ENCODE measurements at places on chromosomes 2 and 18.

DNA sequence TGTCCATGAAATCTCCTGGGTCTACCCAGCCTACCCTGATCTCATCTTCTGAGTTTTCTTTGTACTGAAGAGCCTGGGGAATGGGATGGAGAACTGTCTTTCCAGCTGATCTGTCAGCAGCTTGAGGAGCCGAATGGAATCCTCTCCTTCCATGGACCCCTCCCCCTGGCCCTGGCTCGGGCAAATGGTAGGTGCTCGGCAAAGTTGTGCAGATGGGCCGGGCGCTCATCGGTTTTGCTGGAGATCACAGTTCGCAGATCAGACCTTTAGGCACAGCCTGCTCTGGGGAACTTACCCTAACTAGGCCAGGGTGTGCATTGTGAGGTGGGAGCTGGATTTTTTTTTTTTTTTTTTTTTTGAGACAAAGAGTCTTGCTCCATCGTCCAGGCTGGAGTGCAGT lies 40.4 kb downstream of the LCT start:
- no peak for ATAC-seq

DNA sequence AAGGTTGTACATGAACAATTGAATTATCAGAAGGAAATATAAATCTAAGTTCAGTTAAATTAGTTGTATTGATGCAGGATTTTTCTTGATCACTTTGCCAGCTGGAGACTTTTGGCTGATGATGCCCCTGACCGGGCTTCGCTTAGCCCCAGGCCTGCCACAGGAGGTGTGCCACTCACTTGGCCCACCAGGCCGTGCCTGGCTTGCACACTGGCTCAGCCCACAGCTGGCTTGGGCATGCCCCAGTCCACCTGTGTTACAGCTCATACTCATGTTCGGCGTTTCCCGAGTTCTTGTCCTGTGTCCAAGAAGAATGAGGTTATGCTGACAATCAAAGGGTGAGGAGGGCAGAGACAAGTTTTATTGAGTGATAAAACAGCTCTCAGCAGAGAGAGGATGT lies 773.9 kb upstream of the FANCL start:
- ATAC-seq: no peak

GRCh38 chr18:63585988-63586387 lies 1.2 kb upstream of the SERPINB13 start:
- no peak for ATAC-seq

DNA sequence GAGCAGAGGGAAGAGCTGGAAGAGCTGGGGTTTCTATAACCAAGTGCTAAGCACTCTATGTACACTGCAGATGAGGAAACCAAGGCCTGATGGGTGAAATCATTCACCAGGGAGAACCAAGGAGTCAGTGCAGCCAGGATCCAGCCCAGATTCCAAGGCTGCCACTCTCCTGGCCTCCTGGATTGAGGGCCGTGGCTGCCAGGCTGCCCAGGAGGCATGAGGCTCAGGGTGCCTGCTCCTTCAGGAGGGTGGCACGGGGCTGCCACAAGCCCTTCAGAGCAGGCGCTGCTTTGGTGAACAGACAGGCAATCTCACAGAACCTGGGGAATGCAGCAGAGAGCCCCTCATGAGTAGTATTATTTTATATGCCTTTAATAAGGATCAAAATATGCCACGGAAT lies 293.7 kb upstream of the HDAC4 start:
- no peak for ATAC-seq

GRCh38 chr2:102434655-102435381 lies 11.9 kb downstream of the IL18RAP start:
- ATAC-seq: no peak

DNA sequence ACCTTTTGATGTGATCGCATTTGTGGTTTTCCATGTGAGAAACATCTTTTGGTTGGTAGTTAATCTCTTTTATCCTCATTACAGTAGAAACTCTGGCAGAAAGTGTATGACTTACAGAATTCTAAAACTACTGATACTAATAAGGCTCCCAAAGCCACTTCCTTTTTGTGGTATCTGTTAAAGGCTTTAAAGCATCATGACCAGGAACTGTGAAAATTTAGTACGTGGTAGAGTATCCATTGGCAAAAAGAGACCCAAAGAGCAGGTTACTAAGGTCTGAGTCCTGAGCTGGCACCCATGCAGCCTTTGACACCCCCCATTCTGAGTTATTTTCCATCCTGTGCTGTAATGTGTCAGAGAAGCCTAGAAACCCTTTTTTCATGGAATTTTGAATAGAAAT lies 94.5 kb downstream of the DPP4 start:
- no peak for ATAC-seq

DNA sequence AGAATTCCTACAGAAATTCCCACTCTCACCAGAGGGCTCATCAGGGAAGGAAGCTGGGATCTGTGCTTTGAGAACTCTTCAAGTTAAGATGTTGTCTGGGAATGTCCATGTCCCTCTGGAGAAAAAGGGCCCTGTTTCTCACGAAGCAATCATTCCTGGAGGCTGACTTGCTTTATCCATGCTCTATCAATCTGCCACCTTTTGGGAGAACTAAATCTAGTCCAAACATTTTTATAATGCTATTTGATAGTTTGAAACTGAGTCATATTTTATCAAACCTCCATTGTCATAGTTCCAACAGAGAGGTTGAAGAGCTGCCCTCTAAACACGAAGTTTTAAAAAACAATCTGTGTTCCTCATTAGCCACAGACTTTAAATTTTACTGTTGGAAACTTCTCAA lies 219.2 kb downstream of the MTX2 start:
- no peak for ATAC-seq

DNA sequence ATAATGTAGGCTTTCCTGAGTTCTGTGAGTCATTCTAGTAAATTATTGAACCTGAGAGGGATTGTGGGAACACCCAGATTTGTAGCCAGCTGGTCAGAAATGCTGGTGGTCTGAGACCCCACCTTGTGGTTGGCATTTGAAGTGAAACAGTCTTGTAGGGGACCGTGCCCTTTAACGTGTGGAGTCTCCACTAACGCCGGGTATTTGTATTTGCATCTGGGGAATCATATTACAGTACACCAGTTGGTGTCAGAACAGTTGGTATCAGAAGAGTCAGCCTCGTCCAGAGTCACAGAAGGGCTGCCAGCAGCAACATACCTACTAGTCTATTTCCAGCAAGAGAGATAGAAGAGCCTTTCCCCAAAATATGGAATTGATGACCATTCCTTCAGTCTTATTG lies 38.3 kb upstream of the PTPN4 start:
- ATAC-seq: no peak

DNA sequence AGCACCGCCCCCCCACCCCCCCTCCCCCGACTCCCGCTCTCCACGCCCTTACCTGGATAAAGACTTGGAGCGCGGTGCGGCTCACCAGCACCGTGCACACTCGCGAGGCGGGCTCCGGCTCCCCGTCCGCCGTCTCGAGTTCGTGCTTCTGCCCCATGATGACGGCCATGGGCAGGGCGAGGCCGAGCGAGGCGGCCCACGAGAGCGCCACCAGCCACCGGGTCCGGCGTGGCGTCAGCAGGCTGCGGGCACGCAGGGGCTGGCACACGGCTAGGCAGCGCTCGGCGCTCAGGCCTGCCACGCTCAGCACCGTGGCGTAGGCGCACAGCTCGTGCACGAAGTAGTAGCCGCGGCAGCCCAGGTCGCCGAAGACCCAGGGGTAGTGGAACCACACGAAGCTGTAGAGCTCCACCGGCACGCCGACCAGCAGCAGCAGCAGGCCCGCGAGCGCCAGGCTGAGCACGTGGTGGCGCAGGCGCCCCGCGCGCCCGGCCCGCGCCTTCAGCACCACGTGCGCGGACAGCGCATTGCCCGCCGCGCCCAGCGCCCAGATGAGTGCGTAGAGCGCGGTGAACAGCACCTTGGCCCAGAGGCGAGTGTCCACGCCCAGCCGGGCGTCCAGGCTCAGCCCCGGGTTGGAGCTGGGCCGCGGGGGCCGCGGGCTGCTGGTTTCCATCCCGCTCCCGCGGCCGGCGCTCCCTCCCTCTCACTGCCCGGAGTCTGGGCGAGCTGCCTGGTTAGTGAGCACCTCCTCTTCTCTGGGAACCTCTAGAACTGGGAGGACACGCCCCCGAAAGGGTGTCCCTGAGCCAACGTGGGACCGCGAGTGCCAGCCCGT lies at the start of gene NTSR2:
Gene NTSR2, minus strand, starts transcription at position 742 of the 838 bp plus-strand sequence. Its CDS starts 66 bp downstream, at position 676.
- ATAC-seq: no peak

DNA sequence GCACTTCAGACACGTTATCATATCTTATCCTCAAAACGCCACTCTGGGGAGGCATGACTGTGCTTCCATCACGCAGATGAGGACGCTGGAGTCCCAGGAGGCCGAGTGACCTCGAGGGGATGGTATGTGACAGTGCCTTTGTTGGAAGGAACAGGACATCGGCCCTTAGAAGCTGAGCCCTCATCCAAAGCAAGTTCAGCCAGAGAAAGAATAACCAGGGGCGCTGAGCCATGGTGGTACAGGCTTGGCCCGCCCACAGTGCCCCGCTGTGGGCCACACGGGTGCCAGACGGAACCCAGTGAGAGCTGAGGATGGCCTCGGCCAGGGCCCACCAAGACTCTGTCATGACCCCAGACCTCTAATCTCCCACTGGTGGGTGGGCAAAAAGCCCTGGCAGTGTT lies 31.3 kb downstream of the HS1BP3 start:
- ATAC-seq: no peak

GRCh38 chr2:69863298-69863697 lies 30.5 kb upstream of the SNRNP27 start:
- no peak for ATAC-seq

DNA sequence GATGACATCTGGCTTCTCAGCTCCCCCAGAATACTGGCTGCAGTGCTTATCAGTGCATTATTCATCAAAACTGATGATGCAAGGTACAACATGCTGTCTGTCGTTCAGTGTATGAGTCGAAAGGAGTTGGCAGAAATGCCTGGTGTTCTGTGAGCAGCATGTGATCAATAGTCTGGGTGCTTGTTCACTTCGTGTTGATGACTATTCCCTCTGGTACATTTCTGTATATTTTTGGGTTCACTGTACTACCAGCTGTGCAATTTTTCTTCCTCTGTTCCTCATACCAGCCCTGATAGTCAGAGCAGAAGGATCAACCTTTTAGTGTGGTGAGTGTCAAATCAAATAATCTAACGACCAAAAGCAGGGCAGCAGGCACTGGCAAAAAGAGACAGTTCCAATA lies 59.0 kb upstream of the KLHL14 start:
- no peak for ATAC-seq

DNA sequence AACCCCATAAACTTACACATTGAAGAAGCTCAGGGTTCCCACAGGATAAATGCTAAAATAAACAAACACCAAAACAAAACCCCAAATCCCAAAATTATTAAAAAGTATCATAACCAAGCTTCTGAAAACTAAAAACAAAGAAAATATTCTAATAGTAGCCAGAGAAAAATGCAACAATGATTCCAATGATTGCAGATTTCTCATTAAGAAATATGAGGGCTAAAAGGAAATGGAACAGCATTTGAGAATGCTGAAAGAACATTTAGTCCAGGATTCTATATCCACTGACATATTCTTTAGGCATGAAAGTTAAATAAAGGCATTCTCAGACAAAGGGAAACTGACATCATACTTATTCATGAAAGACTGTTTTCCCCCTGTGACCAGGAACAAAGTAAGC lies 212.4 kb downstream of the SLC4A10 start:
- no peak for ATAC-seq

DNA sequence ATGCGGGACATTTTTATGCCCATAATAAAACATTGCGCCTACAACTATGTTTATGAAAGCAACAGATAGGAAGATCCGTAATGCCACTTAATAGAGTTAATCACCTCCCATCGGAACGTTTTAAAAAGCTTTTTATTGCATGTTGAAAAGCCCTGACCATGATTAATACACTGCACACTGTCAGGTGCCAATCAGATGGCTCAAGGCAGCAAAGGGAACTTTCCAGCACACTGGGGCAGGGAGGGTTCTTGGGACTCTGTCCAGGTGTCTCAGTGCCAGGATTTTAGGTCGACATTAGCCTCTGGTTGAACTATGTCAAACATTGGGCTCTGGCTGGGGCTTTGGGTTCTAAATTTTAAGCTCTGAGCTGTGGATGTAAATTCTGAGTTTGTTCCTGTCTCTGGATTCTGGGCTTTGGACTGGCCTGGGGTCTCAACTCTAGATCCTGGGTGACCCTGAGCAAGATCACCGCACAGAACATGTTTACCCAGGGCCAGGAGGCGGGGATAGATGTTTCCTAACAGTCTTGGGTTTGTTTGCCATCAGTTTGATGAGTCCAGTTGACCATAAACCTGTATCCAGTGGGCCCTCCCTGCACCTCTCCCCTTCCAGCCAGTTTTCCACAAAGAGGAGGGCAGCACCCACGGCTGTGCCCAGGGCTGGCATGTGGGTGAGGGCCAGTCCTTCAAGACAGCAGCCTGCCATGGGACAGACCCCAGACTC lies 262.7 kb downstream of the ATAD2B start:
- ATAC-seq: no peak

DNA sequence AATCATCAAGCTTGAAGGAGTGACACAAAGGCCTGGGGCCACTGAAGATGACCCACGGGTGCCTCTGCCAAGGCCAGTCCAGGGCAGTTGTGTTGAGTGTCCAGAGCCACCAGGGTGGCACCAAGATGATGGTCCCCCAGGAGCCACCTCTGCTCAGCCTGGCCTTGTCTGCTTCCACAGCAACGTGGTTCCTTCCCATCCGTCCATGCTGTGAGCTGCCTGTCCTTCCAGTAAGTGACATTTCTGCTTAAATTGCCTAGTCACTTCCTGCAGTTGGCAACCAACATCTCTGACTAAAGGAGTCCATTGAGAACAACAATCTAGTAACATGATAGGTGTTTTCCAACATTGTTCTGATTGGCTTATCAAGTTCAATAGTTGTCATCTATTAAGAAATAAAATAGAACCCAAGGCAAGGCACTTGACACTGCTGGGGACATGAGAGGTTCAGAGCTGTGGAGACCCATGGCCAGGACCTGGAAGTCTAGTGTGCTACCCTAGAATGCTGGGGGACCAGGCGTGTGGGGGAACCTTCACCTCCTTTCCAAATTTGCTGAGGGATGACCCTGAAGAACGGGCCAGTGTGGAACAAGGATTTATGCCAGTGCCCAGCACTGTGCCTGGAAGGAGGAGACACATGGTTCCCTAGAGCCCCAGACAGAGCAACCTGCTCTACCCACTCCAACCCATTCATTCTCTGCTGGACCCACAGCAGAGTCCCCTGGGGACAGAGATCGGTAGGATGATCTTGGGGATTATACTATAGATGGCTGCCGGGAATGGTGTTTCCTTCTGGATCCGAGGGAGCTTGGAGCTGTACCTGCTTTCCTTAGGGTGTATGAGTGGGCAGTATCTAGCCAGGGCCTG lies 98.9 kb upstream of the EPC2 start:
- no peak for ATAC-seq

GRCh38 chr2:142416996-142417395 lies 286.2 kb upstream of the LRP1B start:
- ATAC-seq: no peak

DNA sequence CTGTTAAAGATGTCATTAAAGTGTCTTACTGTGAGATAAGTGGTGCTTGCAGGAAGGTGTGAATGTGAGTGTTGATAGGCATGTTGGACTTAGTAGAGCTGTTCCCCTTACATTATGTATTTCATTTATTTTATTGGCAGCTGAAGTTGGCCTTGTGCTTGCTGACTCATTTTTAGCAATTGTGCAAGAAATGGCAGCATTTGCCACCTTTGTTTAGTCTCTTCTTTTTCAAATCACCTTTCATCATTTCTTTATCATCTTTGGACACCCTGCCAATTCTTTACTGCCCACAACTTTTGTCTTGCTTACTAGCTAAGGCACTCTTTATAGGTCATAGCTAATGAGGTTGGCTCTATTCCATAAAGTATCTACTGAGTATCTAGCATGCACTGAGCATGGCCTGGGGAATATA lies 130.3 kb upstream of the LYPD6 start:
- no peak for ATAC-seq
